Bronchial epithelial cell (primary cell): ENCODE measurements at places on chromosomes 2 and 18.

DNA sequence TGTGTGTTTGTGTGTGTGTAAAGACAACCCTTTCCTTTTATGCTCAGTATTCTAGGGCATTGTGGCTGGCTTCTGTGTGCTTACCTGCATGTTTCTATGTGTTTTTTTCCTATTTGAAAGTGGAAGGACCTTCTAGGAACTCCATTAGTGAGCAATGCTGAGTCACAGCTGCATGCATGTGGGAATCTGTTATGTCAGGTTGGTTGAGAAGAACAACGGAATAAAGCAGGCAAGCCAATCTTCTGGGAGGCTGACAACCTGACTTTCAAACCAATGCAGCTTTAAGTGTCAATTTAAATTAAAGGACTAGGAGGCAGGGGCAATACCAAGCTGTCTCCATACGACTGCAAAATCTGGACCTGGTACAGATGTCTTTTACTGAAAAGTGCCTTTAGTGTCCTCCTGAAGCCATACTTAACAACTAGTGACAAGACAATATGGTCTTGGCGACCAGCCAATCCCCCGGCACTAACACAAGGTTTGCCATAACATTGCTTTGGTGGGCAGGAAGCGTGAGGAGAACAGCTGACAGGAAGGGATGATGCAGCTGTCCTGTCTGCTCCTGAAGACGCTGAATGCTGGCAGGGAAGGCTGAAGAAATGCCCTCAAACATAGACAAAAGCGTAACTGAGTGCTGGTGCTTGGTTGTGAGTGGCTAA is 514.7 kb upstream of the CDH7 start:
- peak; percentile 80 for DNase-seq

- DNase-seq = no peak
Observed at GRCh38 chr18:37254236-37254754, 311.3 kb downstream of the CELF4 start.

GRCh38 chr2:235740821-235741220 is 247.0 kb downstream of the AGAP1 start:
- DNase-seq = no peak

DNA sequence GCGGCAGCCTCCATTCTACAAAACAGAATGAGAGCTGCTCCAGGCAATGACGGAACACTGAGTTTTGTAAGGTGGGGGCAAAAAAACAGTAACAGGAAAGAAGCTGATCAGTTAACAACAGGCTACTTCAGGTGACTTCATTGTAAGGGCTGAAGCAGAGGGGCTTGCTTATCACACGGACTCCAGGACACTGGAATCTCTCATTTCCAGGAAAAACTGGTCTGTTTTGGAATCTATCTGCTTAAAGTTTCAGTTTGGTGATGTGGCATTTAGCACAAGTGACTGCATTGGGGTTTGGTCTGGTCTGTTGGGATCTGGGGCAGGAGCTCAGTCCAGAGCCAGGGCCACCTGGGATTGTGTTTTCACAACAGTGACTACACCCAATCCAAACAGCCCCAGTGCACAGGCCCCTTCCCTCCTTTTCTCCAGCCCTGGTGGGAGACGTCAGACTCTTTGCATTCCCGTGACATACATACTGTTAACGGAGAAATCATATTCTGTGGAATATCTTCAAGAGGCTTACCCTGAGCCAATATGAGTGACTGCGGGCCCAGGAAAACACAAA is 14.1 kb downstream of the AMER3 start:
- DNase-seq = no peak

DNA sequence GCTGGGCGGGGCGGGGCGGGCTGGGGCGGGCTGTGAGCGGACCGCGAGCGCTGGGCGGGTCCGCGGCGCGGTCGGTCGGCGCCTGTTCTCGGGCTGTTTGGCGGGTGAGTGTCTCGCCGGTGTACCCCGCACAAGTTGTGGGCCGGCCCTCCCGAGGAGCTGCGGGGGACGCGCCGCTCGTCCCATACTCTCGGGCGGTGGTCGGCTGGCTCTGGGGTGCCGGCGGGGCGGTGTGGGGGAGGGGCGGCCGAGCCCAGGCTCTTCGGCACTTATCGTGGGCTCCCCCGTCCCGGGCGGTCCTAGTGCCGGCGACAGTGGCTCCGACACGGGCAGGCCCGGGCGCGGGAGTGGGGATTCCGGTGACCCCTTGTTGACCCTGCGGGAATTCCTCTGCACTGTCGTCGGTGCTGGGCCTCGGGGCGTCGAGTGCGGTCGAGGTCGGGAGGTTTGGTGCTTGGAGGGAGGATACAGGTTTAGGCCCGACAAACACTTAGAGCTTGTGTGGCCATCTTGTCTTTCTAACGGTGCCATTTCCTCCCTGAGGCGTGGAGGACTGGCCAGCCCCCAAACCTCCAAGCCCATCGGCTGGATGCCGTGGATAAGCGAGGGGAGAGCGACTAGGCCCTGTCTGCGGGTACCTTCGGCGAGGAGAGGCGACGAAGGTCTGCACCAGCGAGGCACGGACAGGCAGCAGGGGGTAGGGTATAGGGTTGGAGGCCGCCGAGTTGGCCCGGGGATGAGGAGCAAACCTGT is at the start of gene SEPTIN2:
Gene SEPTIN2, plus strand, starts transcription at position 47 of the 753 bp plus-strand sequence. CDS start 8,308 bp downstream, outside the sequence.
- DNase-seq = no peak

- no peak for DNase-seq
Observed at GRCh38 chr2:120906914-120907313, 171.2 kb downstream of the GLI2 start.

- peak; percentile 1 for DNase-seq
Observed at GRCh38 chr18:5144629-5145028, 52.4 kb downstream of the AKAIN1 start.

- DNase-seq = peak; percentile 96
Observed at GRCh38 chr2:50547521-50547920, 484.4 kb downstream of the NRXN1 start.

GRCh38 chr2:111219285-111219684 is 98.6 kb downstream of the BCL2L11 start:
- DNase-seq = no peak

DNA sequence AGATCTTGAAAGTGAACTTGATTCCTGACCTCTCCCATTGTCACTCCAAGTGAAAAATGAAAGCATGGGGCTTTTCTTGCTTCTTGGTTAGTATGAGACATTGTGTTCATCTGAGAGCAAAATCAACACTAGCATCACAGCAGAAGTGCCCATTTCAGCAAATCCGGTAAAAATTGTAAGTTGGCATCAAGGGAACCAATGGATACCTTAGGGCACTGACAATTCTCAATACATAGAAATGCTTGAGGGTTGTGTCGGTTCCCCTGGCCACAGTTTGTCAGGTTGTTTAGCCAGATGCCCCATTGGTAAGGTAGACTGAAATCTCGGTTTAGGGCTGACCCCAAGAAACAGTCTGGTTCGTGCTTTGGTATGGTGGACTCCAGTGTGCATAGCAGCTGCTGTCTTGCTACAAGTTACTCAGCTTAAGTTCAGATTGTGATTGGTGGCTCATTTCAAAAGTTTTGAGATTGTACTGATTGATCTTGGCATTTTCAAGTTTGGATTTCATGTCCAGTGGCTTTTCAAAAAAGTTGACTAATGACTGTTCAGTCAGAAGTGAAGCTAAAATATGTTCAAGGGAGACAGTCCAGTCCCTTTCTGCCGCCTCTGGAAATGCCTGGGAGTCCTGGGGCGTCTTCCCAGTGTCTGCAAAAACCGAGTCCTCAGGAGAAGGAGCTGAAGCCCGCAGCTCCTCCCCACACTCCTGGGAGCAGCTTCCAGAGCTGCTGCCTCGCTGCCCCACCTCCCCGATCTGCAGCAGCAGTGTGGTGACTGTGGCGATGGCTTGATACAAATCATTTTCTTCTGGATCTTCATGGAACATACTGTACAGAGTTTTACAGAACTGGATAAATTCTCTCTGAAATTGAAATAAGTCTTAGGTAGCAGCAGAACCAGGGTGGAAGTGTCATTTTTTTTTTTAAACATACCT is 5.6 kb downstream of the RPL31 start:
- DNase-seq = no peak

GRCh38 chr2:234448506-234449184 is 48.2 kb downstream of the ARL4C start:
- DNase-seq = no peak

DNA sequence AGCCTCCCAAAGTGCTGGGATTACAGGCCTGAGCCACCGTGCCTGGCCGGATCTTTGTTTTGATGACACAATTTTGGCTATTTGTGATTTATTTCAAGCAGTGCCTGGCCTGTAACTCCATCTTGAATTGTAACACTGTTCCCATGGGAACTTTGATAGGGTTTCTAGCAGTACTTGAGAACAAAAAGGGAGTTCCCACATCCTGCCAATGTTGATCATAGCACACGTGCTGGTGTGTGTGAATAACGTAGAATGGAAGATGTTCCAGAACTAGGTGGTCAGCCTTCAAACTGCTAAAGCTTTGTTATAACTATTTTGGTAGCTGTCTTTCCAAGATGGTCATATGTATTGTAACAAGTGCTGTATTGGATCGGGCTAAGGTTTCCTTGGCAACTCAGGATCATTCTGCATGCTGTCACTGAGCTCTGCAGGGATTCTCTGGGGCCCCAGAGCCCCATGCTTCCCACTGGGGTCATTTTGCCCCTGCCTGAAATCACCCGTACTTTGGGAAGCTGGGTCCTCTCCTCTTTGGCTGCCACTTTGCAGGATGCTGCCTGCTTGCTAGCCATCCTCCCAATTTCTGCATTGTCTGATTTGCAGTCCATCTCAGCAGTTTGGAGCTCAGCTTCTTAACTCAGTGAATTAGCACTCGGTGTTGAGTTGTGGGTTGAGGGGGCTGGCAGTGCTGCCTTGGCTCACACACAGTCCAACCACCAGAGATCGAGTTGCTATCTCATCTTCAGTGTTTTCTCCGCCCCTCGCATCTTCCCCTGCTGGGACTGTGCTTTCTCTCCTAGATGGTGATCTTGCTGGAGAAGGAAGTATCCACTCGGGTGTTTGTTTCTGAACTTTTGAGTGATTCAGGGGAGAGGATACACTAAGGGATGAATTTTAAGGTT is 26.8 kb downstream of the SH3RF3 start:
- DNase-seq = no peak

GRCh38 chr18:36660311-36660710 is 168.5 kb downstream of the TPGS2 start:
- DNase-seq = no peak

- peak; percentile 65 for DNase-seq
Observed at GRCh38 chr2:234989183-234989701, 37.4 kb downstream of the SH3BP4 start.

- peak; percentile 10 for DNase-seq
Observed at GRCh38 chr2:1538663-1539062, 125.4 kb downstream of the TPO start.
